ENCODE measurements at places on chromosomes 2 and 18.

DNA sequence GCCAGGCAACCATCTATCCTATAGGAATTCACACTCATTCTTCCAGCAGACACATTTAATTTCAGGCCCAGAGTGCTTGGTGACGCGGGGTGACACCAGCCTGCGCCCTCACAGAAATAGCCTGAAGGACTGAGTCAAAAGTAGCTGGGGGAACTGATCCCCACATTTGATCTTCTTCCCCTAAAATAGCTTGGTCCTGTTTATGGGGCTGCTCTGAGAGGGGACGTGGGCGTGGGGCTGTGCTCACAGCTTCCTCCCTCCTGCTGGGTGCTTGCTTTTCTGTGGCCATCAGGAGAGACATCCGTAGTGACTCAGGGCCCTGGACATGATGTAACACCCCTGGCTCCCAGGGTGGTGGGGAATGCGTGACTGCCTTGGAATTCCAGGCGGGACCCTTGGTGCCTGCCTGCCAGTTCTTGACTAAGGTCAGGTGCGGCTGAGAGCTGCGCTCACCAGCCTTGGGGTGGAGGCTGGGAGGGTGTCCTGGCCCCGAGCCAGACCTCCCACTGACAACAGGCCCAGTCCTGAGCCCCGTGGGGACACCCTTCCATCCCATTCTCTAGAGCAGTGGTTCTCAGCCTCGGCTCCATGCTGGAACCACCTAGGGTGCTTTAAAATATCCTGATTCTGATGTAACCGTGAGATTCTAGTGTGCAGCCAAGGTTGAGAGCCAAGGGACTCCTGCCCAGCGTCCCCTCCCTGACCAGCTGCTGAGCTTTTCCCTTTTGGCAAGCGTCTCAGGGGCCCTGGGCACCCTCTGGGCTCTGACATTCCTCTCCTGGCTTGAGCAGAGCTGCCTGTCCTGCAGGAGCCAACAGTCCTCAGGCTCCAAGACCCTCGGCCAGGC lies 47.4 kb upstream of the SMAD7 start:
- DNase-seq, result peak; percentile 95

- DNase-seq, result no peak
Measured at GRCh38 chr2:186526281-186526680, 40.2 kb downstream of the ZC3H15 start.

DNA sequence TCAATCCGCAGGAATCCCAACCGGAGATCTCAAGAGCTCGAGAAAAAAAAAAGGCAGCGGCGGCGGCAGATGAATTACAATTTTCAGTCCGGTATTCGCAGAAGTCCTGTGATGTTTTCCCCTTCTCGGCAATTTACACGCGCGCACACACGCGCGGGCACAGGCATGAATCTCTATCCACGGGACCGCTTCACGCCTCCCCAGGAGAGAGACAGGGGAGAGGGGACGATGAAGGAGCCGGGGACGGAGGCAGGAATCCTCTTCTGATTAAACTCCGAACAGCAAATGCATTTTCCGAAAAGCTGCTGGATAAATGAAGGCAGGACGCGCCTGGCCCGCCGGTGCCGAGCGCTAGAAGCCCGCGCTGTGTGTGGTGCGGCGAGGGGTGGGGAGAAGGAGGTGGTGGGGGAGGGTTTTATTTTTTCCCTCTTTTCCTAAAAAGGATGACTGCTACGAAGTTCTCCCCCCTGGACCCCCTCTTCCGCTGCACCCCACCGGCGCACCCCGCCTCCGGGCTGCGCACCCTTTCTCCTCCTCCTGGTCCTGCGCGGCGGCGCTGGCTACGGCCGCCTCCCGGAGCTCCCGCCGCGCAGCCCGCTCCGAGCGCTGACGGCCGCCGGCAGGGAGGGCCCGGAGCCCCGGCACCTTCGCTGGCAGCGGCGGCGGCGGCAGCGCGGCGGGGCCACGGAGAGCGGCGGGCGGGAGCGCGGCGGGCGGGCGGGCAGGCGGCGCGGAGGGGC lies at the start of gene BCL2:
BCL2 (minus strand) TSS at position 387 of the 740 bp plus-strand sequence.
- peak; percentile 29 for DNase-seq

DNA sequence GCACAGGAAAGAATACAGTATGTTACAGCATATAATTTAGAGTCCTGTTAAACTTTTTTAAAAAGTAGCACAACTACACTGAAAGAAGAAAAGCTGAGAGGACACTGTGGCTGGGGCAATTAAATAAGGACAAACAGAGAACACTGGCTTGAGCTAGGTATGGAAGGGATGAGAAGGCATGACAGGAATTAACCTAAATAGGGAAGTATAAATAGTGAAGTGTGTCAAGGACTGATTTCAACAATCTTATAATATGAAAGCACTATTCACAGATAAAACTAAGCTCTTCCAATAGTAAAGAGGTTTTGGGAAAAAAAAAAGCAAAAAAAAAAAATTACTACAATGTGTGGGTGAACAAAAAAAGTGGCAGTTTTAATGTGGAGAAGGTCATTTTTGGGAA lies 45.5 kb downstream of the PPP3R1 start:
- DNase-seq, result no peak

DNA sequence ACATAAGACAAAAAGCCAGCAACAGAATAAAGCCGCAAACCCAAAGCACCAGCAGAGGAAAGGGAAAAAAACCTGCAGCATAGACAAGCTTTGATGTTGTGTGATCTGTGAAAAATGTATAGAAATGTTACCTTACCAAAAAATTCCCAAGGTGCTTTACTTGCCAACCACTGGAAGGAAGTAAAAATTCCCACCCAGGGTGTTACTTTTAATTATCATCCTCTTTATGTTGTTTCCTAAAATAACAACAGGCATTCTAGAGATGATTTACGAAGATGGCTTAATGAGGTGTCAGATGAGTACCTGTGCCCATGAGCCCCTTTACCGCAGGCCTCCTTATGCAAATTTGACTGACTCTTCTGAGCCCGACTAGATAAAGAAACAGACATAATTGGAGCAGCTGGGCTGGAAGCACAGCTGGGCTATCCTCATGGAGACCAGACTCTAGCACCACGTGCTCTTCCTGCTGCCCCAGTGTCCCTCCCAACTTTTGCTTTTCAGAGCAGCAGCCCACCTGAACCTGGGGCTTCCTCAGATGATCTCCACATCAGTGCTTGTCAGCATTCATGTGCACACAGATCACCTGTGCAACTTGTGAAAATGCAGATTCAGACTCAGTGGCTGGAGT lies 41.5 kb downstream of the SRSF7 start:
- no peak for DNase-seq

DNA sequence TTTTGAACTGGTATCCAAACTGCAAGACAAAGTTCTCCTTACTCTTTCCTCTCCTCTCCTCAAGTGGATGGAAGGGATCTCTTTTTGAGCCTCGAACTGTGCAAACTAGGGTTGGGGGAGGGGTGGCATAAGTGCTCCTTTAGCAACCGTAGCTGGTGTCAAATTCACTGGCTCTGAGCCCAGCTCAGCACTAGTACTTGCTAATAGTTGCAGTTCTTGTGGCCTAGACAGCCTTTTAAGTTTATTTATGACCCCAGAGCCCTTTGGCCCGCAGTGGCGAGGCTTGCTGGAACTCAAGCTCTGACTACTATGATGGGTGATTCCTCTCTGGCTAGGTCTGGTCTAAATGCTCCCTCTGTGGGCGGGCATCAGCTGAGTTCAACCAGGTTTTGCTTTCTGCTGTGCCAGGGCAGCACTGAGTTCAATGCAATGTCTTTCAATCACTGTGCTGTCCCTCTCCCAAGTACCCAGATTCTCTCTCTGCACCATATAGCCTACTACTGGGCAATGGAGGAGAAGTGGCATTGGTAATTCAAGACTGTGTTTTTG lies 528.4 kb upstream of the SYT4 start:
- no peak for DNase-seq

DNA sequence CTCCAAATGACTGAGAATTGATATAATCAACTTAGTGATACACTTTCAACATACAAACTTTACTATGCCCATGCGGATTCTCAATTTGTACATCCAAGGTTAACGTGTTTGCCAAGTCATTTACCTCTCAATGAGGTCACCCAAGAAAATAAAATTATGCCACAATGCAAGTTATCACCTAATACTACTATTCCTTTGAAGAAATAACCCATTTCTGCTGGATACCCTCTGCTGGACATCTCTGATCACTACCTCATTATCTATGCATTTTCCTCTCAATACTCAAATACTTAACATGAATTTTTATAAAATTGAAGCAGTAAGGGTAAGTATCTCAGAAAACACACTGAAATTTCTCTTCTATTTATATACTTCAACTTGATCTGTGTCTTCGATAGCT lies 12.7 kb downstream of the HNRNPLL start:
- DNase-seq, result no peak

- no peak for DNase-seq
Measured at GRCh38 chr2:74739129-74739528, 85.1 kb downstream of the SEMA4F start.

GRCh38 chr2:194103941-194104659 lies 1552.9 kb upstream of the SLC39A10 start:
- DNase-seq, result no peak

- DNase-seq, result no peak
Measured at GRCh38 chr2:217863883-217864282, 138.9 kb downstream of the TNS1 start.

- DNase-seq, result no peak
Measured at GRCh38 chr2:241551599-241551997, 6.9 kb upstream of the BOK start.

DNA sequence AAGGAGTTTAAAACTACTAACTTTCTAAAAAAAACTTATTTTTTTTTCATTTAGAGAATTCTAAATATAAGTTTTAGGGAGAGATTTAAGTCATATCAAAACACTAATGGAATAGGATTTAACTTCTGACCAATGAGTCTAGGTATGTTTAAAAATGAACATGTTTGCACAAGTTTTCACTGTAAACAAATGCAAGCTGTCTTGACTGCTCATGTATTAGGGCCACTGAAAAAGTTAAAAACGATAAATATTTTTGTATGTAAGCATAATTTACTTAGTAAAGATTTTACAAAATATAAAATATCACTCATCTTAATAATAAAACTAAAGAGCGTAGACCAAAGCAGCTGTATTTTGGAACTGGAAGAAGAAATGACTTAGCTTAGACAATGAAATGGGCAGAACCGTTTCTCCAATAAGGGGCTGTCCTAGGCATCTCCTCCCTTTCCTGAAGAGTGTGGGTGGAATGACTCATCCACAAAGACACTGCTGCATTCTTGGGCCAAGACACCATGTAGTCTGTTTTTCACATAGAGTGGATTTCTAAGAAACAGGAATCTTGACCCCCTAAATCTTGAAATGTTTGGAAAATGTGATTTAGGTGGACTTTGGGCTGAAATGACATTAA lies 118.8 kb downstream of the MEP1B start:
- peak; percentile 80 for DNase-seq

DNA sequence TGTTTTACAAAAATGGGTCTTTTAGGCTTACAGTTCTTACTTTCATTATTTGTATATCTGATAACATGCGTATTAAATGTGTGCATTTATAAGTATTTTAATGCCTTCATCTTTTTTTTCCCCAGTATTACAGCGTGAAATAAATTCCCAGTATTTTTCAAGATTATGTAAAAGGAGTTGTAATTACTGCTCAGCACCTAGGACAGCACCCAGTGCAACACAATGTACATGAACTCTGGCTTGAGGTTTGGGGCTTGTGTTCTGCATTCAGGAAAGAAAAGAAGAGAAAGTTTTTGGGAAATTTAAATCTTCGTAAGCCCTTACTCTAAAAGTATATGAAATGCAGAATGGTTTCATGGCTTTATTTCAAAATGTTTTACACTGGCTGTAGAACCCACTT lies 16.7 kb downstream of the ZNF638 start:
- peak; percentile 5 for DNase-seq

GRCh38 chr2:231138699-231139098 lies 13.9 kb upstream of the HTR2B start:
- no peak for DNase-seq

GRCh38 chr18:73948497-73948896 lies 199.1 kb downstream of the FBXO15 start:
- DNase-seq, result peak; percentile 18

- no peak for DNase-seq
Measured at GRCh38 chr2:69195706-69196105, 182.7 kb downstream of the ANTXR1 start.

- no peak for DNase-seq
Measured at GRCh38 chr2:157312866-157313486, 12.6 kb downstream of the ERMN start.

GRCh38 chr2:1701556-1702185 lies 42.6 kb downstream of the PXDN start:
- DNase-seq, result no peak

DNA sequence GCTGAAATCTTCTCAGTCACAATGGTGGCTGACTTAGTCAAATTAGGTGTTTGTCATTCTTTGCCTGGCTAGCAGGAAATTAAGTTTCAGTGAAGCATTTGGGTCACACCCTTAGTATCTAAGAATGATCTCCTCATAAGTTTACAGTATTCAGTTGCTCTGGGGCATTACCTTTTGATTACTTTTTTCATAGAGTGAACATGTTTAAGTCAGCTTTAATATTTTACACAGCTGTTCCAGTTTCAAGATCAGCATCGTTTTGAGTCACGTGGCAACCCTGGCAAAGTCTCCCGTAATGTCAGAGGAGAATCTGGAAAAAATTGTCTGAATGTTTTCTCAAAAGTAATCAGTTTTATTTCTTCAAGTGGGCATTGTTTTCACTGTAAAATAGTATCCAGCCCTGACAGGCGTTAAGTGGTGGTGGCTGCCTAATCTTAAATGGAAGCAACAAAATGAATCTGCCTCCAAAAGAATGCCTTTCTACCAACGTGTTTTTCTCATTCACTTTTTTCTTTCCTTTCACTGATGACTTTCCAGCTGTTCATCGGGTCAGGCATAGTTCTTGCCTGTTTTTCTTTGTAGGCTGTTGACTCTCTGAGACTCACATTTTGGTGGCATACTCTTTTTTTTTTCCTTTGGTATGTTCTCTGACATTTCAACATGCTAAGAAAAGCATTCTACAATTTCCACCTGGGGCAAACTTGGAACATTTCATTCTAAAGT lies 319.6 kb upstream of the TCF4 start:
- DNase-seq, result no peak

DNA sequence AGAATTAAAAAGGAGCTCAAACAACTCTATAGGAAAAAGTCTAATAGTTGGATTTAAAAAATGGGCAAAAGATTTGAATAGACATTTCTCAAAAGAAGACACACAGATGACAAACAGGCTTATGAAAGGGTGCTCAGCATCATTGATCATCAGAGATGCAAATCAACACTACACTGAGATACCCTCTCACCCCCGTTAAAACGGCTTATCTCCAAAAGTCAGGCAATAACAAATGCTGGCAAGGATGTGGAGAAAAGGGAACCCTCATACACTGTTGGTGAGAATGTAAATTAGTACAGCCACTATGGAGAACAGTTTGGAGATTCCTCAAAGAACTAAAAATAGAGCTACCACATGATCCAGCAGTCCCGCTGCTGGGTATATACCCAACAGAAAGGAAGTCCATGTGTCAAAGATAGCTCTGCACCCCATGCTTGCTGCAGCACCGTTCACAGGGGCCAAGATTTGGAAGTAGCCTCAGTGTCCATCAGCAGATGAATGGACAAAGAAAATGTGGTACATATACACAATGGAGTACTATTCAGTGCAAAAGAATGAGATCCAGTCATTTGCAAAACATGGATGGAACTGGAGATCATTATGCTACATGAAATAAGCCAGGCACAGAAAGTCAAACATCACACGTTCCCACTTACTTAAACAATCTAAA lies 46.7 kb upstream of the B3GNT7 start:
- no peak for DNase-seq

- DNase-seq, result no peak
Measured at GRCh38 chr2:241540771-241541561, 17.6 kb upstream of the BOK start.
